ENCODE measurements at places on chromosomes 2 and 18. TPM values are rescaled to one million over a fixed set of nuclear protein-coding genes. Genes with fewer than 3 reads are reported as not detected.

- DNase-seq: no peak
These were observed 223.9 kb downstream of the MYT1L start for GRCh38 chr2:2107141-2107540.

DNA sequence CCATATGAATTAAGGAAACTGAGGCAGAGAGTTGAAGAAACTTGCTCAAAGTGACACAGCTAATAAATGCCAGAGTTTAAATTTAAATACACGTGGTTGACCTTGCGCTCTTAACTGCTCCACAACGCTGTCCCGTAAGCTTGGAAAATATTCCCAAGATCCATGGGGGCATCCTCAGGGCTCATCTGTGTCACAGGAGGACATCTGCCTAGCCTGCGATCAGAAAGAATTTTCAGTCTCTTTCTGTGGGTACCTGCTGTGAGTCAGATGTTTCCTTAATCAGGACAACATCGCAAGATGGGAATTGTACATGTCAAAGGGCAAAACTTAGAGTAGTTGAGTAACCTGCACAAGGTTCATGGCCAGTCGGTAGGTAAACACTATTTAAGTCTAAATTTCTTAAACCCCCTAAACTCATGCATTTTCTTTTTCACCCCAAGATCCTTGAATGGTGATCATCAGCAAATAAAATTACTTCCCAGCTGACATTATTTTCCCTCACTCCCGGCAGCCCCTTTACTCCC lies 1.4 kb downstream of the CMPK2 start:
- DNase-seq: no peak

DNA sequence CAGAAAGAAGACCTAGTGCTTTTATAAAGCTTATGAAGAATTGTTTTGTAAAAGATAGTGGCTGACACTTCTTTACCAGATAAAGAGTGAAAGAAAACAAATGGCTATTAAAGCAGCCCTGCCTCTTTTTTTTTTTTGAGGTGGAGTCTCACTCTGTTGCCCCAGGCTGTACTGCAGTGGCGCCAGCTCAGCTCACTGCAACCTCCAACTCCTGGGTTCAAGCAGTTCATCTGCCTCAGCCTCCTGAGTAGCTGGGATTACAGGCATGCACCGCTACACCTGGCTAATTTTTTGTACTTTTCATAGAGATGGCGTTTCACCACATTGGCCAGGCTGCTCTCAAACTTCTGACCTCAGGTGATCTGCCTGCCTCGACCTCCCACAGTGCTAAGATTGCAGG lies 12.9 kb downstream of the ARPC2 start:
- DNase-seq: no peak

GRCh38 chr18:3898861-3899613 lies 449.1 kb downstream of the TGIF1 start:
- no peak for DNase-seq

GRCh38 chr18:74699455-74699854 lies 101.8 kb downstream of the ZNF407 start:
- no peak for DNase-seq

DNA sequence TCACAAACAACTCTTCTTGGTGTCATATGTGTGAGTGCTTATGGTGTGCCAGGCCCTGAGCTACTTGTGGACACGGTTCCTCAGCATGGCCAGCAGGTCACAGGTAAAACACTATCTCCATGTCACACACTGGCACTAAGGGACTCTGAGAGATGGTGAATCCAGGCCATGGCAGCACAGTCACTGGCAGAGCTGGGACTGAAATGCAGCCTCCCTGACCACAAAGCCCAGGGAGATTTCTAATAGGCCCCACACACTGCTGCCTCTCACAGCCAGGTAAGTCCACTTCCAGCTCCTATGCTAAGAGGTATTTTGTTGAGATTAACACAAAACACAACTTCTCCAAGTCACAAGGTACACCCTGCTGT lies 92.0 kb downstream of the ACTR2 start:
- no peak for DNase-seq

Gene CABLES1
- 24.0 TPM for polyA plus RNA-seq

Gene TMEM178A
- polyA plus RNA-seq: 106 TPM

Gene GKN2
- not detected for polyA plus RNA-seq

Gene EXOC6B
- polyA plus RNA-seq: 23.0 TPM

Gene SCYGR5
- polyA plus RNA-seq: not detected

All from left renal pelvis (tissue), 4 donors.